ENCODE measurements at places on chromosomes 1 and 21. TPM values are rescaled to one million over a fixed set of nuclear protein-coding genes. Genes with fewer than 3 reads are reported as not detected.

SLC2A1 gene
- total RNA-seq, result 63.6 TPM

CNN3 gene
- total RNA-seq, result 268 TPM

CCDC185 gene
- total RNA-seq, result not detected

KIRREL1 gene
- total RNA-seq, result 37.4 TPM

EDARADD gene
- total RNA-seq, result not detected

KDF1 gene
- total RNA-seq, result 0.42 TPM

DNA sequence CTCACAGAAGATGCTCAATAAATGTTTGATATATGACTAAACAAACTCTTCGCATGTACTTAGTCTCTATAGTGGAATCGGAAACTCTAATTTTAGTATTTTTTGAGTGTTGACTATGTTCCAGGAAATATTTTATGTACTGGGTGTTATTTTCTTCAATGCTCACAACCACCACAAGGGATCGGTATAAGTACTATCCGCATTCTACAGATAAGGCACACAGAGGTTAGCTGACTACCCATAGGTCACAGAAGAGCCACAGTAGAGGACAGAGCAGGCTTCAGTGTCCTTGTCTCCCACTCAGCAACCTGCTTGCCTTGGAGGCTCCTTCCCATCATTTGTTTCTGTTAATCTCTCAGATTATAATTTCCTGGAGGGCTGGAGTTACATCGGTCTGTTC lies 451.3 kb downstream of the OMA1 start:
- no peaks in the 10 kb centered on the region for H3K4me1 ChIP-seq
- H3K4me3 ChIP-seq, result no peak overlapping the region

- DNase-seq, result no peak
- no peaks in the 10 kb centered on the region for H3K27me3 ChIP-seq
- no peaks in the 10 kb centered on the region for H3K4me1 ChIP-seq
- no peaks in the 10 kb centered on the region for H3K36me3 ChIP-seq
Observed at GRCh38 chr1:152836870-152837269, 5.8 kb upstream of the LCE6A start.

DNA sequence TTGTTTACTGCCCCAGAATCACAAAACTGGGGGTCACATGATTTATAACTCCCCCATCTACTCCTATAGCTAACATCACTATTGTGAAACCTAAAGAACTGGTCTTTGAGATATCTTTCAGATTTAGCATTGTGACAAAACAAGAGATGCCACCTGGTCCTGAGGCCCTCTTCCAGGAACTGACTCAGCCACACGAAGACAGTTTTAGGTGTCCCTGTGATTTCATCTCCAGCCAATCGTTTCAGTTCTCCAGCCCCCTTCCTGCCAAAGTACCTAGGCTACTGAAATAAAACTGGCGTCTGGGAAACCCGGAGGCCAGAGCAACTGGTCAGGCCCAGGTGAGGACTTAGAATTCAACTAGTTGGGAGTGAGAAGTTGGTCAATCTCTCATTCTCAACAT lies 36.6 kb downstream of the TBX19 start:
- no peak overlapping the region for H3K4me3 ChIP-seq
- no peaks in the 10 kb centered on the region for H3K27me3 ChIP-seq
- H3K27ac ChIP-seq, result no peak overlapping the region
- peaks cover 6% of the 10 kb centered on the region for H3K4me1 ChIP-seq

GRCh38 chr21:42760361-42760950 lies 107.0 kb downstream of the PDE9A start:
- no peak for DNase-seq
- peaks cover 14% of the 10 kb centered on the region for H3K4me1 ChIP-seq
- no peak overlapping the region for H3K4me3 ChIP-seq

DNA sequence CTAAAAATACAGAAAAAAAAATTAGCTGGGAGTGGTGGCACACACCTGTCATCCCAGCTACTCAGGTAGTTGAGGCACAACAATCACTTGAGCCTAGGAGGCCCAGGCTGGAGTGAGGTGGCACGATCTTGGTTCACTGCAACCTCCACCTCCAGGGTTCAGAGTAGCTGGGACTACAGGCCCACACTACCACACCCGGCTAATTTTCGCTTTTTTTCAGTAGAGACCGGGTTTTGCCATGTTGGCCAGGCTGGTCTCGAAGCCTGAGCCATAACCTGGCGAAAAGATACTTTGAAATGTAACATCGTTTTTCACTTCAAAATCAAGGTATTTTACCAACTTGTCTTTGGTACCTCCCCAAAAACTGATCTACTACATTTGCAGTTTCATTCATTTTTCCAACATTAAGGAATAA lies 6.1 kb downstream of the GAS5 start:
- DNase-seq, result no peak
- no peak overlapping the region for H3K27ac ChIP-seq
- no peaks in the 10 kb centered on the region for H3K27me3 ChIP-seq
- no peak overlapping the region for H3K4me3 ChIP-seq

DNA sequence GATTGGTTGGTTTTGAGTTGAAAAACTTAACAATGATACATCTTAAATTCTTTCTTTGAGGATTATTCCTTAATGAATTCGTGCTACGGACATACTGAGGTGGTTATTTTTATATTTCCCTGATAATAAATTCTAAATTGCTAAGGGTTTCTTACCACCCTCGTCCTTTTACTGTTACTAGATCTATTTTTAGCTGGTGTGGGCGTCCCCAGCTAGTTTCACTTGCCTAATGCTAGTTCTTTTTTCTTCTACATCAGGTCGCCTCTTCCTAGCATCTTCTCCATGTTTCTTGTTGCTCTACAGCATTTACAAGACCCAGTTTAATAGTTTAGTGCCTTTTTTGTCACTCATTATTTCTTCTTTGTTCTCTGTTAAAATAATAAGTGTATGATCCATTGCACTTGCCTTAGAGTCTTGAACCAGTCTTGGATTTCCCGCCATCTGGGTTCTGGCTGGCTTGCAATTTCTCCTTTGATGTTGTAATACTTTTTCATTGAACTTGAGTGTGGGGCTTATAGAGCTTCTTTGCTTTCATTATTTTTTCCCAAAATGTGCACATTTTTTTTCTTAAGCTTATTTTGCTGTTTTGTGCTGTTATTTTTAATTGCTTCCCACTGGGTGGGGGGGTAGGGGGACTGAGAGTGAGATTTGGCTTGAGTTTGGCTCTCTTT lies 677 bp upstream of the HSD11B1 start:
- no peak overlapping the region for H3K4me3 ChIP-seq
- no peak for DNase-seq
- no peaks in the 10 kb centered on the region for H3K36me3 ChIP-seq
- H3K27me3 ChIP-seq, result no peaks in the 10 kb centered on the region
- no peak overlapping the region for H3K27ac ChIP-seq

GRCh38 chr1:94865360-94865759 lies 45.2 kb downstream of the SLC44A3 start:
- peak overlapping the region; percentile 87 for H3K27ac ChIP-seq
- no peaks in the 10 kb centered on the region for H3K27me3 ChIP-seq
- no peak for DNase-seq
- H3K36me3 ChIP-seq, result no peaks in the 10 kb centered on the region
- H3K4me3 ChIP-seq, result no peak overlapping the region

DNA sequence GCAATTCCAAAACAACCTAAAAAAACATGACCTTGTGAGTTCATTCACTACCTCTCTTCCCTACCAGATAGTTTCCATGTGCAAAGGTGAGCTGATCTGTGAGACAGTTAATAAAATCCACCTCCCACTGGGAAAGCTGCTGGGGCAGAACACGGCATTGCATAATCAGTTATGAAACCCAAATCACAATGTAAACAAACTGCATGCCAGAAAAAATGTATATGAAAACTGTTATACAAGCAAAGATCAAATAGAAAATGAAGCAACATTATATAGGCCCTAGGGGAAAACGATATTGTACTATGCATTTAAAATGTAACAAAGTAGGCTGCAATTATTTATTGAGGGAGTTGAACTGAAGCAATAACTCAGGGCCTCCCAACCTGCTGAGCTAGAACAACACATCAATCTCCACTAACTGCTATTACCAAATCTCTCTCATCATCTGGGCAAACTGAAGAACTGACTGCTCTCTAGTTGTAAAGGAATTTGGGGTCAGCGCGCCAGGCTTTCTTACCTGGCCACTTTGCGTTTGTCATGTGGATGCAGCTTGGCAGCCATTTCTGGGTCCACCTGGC lies 31.0 kb downstream of the TRIT1 start:
- no peak for DNase-seq
- H3K36me3 ChIP-seq, result peaks cover 67% of the 10 kb centered on the region
- no peak overlapping the region for H3K27ac ChIP-seq
- H3K4me1 ChIP-seq, result peaks cover 14% of the 10 kb centered on the region

DNA sequence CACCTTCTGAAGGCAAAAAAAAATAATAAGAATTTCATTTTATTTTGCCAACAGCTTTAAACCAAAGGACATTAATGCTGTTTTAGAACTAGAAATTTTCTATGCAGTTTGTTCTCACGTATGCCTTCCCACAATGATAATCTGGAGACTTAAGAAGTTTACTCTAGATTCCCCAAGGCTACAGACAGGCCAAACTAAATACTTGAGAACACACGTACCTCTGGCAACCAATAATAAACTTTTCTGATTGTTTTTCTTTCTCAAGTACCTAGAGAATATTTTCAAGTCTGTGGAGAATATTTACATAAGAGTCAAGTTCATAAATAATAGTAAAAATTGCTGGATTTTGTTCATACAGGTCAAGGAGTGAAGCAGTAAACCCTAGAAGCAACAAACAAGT lies 15.9 kb downstream of the CLDN8 start:
- H3K4me3 ChIP-seq, result no peak overlapping the region
- H3K27ac ChIP-seq, result no peak overlapping the region
- no peak for DNase-seq
- H3K27me3 ChIP-seq, result no peaks in the 10 kb centered on the region
- H3K36me3 ChIP-seq, result no peaks in the 10 kb centered on the region

DNA sequence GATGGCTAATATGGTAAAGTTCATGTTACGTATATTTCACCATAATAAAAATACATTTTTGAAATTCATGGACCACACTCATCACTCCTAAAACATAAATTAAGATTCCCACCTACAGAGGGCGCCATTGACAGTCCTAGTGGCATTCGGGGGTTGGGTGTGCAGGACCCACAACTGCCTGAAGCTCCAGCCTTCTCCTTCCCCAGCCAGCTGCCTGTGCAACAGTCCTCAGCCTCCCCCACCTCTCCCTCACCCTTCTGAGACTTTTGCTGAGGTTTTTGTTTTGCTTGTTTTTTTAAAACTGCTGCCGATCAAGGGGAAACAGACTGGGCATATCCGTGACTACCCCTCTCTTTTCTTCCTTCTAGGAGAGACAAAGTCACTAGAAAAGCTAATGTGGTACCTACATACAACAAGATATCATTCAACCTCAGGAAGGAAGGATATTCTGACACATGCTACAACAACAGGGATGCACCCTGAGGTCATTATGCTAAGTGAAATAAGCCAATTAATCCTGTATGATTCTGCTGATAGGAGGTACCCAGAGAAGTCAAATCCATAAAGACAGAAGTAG lies 9.2 kb upstream of the EVA1C start:
- H3K4me3 ChIP-seq, result no peak overlapping the region

DNA sequence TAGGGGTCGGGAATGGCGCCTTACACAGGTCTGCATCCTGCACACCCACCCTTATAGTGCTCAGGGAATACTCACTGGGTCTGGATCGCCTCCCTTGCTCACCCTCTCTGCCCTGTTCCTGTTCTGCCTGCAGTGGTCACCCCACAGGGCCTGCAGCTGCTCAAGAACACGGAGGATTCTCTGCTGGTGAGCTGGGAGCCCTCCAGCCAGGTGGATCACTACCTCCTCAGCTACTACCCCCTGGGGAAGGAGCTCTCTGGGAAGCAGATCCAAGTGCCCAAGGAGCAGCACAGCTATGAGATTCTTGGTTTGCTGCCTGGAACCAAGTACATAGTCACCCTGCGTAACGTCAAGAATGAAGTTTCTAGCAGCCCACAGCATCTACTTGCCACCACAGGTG lies 12.4 kb downstream of the TNN start:
- DNase-seq, result peak; percentile 68
- no peaks in the 10 kb centered on the region for H3K4me1 ChIP-seq
- H3K36me3 ChIP-seq, result no peaks in the 10 kb centered on the region
- no peak overlapping the region for H3K4me3 ChIP-seq

DNA sequence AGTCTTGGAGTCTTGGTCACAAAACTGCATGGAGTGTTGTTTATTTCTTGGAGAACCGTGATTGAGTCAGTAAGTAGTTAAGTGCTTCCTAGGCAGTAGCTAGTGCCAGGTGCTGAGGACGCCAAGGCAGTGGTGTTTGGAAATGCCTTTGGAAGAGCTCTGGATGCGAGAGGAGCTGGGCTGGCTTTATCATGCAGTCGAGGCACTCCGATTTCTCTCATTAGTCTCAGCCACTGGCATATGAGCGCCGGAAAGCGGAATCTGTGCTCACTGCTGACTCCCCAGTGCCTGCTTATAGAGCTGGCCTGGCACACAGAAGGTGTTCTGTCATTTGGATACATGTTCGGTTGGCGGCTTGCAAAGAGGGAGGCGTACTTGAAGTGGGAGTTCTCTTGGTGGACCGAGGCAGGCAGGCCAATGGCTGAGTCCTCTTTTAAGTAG lies 3.6 kb downstream of the TENT5C start:
- H3K4me3 ChIP-seq, result peak overlapping the region; percentile 15
- peaks cover 73% of the 10 kb centered on the region for H3K4me1 ChIP-seq
- no peak for DNase-seq
- H3K27me3 ChIP-seq, result no peaks in the 10 kb centered on the region

- no peaks in the 10 kb centered on the region for H3K36me3 ChIP-seq
- DNase-seq, result no peak
- H3K27ac ChIP-seq, result no peak overlapping the region
- no peaks in the 10 kb centered on the region for H3K4me1 ChIP-seq
Observed at GRCh38 chr1:13451399-13451965, 41.2 kb downstream of the PRAMEF20 start.

DNA sequence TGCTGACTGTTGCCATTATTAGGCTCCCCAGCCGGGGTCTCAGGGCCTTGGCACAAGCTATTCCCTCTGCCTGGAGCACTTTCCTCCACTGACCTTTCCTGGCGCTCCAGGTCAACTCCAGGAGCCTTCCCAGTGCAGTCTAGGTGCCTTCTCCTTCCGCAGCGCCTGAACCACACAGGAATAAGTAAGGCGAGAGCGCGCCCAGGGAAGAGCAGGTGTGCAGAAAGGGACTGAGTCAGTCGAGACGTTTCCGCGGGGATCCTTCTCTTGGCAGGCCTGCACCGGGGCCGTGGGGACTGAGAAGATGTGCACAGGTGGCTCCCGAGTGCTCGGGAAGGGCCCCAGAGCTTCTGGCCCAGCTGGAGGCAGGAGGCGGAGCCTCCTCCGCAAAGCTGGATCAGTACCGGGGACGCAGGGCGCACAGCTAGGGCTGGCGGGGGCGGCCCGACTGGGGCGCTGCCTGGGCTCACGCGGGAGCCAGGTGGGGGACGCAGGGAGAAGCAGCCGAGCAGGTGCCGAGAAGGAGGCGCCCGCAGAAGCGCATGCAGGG lies 765 bp upstream of the BMP8A start:
- H3K36me3 ChIP-seq, result peaks cover 18% of the 10 kb centered on the region
- peaks cover 21% of the 10 kb centered on the region for H3K4me1 ChIP-seq
- H3K27ac ChIP-seq, result no peak overlapping the region
- DNase-seq, result no peak
